ENCODE measurements at places on chromosomes 5 and 9. TPM values are rescaled to one million over a fixed set of nuclear protein-coding genes. Genes with fewer than 3 reads are reported as not detected.

DNA sequence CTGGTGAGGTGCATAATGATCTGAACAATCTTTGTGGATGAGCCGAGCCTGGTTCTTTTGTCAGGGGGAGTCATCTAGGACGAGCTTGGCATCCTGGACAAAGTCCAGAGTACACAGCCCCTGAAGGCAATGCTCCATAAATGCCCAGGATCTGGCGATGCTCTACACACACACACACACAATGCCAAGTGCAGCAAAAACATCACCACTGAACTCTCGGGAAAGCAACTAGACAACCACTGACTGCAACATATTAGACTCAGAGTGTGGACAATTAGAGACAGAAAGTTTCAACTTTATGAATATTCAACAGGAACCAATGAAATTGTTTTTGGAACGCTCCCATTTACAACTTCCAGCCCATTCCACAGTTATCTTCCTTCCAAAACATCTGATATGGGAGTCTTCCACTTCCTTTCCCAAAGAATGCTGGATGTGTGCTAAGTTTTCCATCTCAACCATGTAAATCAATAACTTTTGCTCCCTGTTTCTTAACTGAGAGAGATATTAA lies 227.6 kb upstream of the ANKRD55 start:
- H3K4me1 ChIP-seq: no peaks in the 10 kb centered on the region
- no peak overlapping the region for H3K27ac ChIP-seq
- no peaks in the 10 kb centered on the region for H3K36me3 ChIP-seq
- no peak overlapping the region for H3K4me3 ChIP-seq
- no peaks in the 10 kb centered on the region for H3K27me3 ChIP-seq

The CCDC171 gene
- 22.1 TPM for total RNA-seq

DNA sequence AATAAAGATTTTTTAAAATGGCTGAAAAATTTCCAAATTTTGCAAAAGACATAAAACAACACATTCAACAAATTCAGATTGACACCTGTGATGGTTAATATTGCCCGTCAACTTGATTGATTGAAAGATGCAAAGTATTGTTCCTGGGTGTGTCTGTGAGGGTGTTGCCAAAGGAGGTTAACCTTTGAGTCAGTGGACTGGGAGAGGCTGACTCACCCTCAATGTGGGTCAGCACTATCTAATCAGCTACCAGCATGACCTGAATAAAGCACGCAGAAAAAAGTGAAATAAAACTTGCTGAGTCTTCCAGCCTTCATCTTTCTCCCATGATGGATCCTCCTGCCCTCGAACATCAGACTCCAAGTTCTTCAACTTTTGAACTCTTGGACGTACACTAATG lies 868.0 kb upstream of the CTNND2 start:
- H3K36me3 ChIP-seq: no peaks in the 10 kb centered on the region
- H3K27me3 ChIP-seq: no peaks in the 10 kb centered on the region
- no peak overlapping the region for H3K4me3 ChIP-seq
- H3K27ac ChIP-seq: no peak overlapping the region

- peak; percentile 53 for DNase-seq
- H3K36me3 ChIP-seq: no peaks in the 10 kb centered on the region
- no peaks in the 10 kb centered on the region for H3K4me1 ChIP-seq
- no peaks in the 10 kb centered on the region for H3K27me3 ChIP-seq
- no peak overlapping the region for H3K4me3 ChIP-seq
These were observed 42.7 kb upstream of the PLPP1 start for GRCh38 chr5:55577353-55578060.

GRCh38 chr9:113341712-113342410 lies 1.8 kb upstream of the WDR31 start:
- H3K36me3 ChIP-seq: no peaks in the 10 kb centered on the region
- DNase-seq: no peak
- H3K27ac ChIP-seq: no peak overlapping the region
- H3K4me3 ChIP-seq: no peak overlapping the region

The TPPP gene
- 0.29 TPM for total RNA-seq

GRCh38 chr9:127184641-127185040 lies 62.2 kb upstream of the ANGPTL2 start:
- H3K4me3 ChIP-seq: no peak overlapping the region
- no peaks in the 10 kb centered on the region for H3K36me3 ChIP-seq
- H3K27me3 ChIP-seq: no peaks in the 10 kb centered on the region
- DNase-seq: no peak
- H3K27ac ChIP-seq: peak overlapping the region; percentile 99

The CRHBP gene
- total RNA-seq: 7.0 TPM

The CD14 gene
- total RNA-seq: 26.0 TPM

DNA sequence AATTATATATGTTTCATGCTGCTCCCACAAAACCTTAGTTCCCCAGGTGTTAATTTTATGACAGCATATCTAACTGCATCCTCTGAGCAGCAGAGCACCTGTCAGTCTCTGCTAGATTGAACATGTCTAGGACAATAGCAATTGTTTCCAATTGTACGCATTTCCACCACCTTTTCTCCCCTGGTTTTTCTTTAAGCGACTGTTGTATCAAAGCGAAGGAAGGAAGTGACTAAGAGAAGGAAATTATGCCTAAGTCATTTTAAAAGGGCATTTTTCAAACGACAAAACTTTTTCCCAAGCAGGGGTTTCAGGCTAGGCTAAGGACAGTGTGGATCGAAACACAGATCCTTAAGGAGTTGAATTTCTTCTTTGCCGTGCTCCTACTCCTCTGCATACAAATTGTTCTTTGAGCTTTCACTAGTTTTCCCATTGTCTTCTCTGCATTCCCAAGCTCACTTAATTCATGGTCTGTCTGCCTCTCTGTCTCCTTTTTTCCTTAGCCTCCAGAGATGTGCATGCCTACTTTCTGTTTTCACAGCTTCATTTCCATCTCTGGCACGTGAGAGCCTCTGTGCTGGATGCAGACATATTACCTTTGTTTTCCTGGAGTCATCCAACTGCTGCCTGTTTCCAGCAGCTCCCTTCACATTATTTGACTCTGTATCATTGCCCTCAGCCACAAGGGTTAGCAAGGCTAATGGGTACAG lies 39.4 kb upstream of the STARD4 start:
- peaks cover 4% of the 10 kb centered on the region for H3K4me1 ChIP-seq
- H3K27ac ChIP-seq: peak overlapping the region; percentile 76
- H3K4me3 ChIP-seq: no peak overlapping the region
- DNase-seq: no peak
- no peaks in the 10 kb centered on the region for H3K27me3 ChIP-seq

DNA sequence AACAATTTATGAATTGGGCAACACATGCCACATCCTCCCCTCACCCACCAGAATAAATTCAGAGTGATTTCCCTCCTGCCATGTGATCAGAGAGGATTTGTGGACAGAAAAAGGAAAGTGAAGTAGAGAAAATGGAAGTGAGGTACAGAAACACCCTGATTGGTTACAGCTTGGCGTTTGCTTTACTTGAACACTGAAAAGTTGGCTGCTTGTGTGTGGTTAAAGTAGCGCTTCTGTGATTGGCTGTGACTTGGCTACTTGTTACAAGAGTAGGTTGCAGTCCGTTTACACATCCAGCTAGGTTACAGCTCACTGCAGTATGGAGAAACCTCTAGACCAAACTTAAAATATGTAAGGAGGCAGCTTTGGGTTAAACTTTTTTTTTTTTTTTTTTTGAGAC lies 205.2 kb upstream of the ZNF608 start:
- no peak overlapping the region for H3K4me3 ChIP-seq
- no peak overlapping the region for H3K27ac ChIP-seq
- DNase-seq: no peak
- H3K27me3 ChIP-seq: no peaks in the 10 kb centered on the region
- peaks cover 3% of the 10 kb centered on the region for H3K4me1 ChIP-seq

Data from uterus (tissue), 4 donors.